Activated CD4-positive, alpha-beta T cell treated with anti-CD3 and anti-CD28 coated beads, Interleukin-2, Interleukin-6, amounts not matched to agents 100 ng/mL and 50 ng/mL, durations not matched to agents 16 hours and 8 hours (primary cell): ENCODE measurements at places on chromosomes 3 and 15.

DNA sequence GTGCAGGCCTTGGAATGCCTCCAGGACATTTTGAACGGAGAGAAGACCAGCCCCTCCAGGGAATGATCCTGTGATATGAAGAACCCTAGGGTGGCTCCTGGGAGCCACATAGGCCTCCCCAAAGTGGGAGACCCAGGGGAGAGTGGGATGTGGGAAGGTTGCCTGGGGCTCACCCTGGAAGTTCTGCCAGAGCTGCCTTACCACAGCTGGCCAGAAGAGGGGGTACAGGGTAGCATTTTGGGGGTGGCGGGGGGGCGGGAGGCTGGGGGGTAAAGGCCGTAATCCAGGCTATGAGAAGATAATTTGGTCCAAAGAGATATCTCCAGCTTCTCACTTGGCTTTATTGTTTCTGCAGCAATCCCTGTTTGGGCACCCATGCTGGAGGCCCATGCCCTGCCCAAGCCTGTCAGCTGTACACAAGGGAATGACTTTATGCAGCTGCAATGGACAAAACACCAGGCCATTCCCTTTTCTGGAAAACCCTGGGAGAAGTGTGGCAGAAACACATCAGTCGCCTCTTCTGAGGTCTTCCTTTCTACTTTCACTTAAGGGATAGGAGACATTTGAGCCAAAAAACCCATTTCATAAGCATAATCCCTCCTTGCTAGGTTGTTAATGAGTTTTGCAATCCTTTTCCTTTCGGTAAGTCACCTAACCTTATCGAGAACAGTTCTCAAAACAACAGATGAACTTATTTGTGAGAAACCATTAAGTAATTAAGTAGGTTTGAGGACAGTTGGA lies 11.0 kb upstream of the MUSTN1 start:
- DNase-seq = no peak

DNA sequence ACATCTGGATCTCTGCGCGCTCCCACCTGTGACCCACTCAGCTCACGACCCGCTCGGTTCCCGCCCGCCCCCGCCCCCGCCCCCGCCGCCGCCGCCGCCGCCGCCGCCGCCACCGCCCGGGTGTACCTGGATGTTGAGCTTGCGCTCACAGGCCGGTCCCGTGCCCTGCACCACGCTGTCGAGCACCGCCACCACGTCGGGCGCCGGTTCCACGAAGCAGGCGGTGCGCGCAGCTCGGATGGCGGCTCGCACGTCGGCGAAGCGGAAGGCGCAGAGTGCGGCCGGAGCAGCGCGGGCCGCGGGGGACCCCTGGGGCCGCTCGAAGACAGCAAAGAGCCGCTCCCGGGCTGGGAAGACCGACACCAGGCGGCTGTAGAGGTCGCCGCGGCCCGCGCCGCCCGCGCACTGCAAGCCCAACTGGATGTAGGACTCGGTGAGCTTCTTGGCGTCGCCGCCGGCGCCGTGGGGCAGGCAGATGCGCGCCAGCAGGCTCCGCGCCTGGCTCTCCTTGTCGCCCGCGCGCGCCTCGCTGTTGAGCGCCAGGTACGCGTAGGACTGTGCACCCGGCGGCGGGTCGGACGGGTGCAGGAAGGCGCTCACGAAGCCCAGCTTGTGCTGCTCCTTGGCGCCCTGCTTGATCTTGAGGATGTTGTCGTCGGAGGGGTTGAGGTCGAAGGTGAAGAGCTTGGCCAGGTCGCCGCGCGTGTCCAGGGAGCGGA lies 1.1 kb downstream of the PLXND1 start:
- DNase-seq = peak; percentile 25

- peak; percentile 41 for DNase-seq
Measured at GRCh38 chr3:71512000-71512399, 71.5 kb downstream of the FOXP1 start.

DNA sequence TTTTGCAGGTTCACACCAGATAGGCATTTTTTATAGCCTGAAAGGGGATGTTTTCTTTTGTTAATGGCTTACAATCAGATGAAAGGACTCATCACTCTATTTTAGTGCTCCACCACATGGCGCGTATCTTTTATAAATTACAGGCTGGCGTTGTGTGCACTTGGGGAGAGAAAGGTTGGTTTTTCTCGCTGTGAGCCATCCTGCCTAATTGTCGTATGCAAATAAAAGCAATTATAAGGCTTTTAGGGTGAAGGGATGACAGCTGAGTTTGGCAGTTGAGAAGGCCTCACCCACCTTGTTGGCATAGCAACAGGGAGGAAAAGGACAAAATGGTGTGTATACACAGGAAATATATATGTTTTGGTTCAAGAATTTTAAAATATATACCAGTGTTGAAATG lies 268.0 kb downstream of the NR2F2 start:
- DNase-seq = no peak

DNA sequence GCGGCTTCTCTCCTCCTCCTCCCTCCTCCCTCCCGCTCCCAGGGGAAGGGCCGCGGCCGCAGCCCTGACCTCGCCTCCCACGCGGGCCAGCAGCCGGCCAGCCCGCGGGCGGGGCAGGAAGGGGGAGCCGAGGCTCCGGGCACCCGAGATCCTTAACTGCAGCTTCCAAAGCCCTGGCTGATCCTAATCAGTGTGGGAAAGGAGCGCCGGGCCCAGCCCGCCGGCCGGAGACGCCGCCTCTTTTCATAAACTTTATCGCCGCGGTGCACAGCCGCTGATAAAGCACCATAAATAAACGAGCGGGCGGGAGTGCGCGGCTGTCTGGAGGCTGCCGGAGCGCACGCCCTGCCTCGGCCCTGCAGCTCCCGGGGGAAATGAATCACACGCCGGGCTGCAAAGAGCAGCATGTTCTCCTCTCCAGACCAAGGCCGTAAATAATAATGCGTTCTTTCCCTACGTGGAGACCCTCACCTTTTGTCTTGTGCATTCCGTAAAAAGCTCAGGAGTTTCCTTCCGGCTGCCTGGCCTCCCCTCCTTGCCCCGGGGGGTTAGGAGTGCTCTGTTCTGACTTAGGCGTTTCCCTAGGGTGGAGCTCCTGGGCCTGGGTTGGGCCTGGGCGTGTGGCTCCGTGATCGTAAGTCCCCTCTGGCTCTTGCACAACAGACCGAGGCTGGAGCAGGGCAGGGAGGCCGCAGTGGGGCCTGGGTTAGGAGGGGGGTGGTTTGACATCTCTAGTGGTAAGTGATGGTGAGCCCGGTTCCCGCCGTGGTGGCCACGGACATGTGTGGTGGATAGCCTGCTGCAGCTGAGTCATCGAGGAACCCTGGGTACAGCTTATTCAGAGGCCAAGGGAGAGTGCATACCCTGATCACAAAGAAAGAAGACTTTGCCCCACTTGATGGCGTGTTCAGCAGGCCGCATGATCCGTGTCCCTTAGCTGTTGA lies 132.6 kb upstream of the HES1 start:
- DNase-seq = peak; percentile 37

DNA sequence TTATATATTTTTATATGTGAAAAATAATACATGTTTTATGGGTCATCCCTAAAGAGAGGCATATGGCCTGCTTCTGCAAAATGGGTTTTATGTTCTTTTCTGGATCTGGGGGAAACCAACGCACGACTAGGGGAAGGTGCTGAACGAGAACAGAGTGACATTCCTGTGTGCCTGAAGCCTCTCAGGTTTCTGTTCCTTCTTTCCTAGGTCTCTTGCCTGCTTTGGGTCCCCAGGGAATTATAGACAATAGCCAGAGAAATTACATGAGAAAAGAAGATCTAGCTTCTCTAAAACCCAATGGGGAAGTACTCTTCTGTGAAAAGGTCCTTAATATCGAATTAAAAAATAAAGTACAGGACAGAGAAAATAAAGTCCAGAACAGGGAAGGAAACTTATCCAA lies 66.5 kb downstream of the IGSF11 start:
- no peak for DNase-seq

DNA sequence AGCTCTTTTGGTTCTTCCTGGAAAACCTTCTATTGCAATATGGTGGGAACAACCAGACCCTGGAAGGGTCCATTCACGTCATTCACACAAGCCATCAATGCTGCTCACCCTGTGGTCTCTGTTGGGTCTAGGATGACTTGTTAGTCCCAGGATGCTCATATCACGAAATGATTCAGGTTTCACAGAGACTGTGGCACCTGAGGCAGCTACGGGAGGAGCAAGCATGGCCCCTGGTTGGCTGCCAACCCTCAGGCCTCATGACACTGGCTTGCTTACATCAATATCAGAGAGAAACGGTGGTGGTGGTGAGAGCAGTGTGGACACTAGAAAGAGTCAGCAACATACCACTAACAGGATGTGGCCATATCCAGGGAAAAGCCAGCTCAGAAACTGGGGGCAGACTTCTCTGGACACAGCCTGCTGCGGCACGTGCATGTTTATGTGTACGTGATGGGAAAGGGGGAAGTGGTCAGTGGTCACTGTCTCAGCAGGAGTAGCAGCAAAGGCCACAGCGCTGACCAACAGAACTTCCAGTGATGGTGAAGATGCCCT lies 208.9 kb upstream of the ST8SIA2 start:
- no peak for DNase-seq

DNA sequence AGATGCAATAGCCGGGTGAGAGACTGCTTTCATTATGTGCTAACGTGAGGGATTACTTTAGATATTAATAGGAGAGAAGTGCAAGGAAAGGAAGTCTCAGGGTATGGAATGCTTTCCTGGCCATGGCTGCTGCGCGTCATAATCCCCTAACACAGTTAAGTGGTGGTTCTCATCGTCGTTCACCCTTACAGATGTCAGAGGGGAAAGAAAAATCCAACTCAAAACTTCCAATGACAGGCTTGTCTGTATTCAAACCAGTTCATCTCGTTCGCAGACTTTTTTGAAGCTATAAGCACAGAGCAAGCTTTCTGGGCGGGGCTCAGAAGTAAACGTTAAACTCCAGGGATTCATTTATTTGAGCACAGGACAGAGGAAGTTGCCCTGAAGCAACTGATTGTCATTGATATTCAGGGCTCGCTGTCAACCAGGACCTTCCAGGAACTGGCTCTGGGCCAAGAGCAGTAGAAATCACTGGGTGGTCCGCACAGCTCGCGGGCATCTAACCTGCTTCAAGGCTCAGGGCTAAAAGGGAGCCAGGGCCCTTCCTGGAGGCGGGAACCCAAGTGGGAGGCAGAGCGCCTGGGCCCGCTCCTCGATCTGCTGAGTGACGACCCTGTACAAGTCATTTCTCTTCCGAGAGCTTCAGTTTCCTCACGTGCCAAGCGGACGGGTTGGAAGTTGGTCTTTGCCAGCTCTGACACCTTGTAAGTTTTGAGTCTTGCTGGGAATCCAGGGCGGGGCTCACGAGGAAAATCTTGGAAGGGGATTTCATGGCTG lies 1.1 kb upstream of the LPP start:
- peak; percentile 20 for DNase-seq

GRCh38 chr3:125141596-125142419 lies 70.7 kb downstream of the SLC12A8 start:
- peak; percentile 84 for DNase-seq

GRCh38 chr3:179681492-179682263 lies 28.8 kb downstream of the USP13 start:
- DNase-seq = no peak

- no peak for DNase-seq
Measured at GRCh38 chr3:50243543-50243895, 7.5 kb downstream of the GNAI2 start.

- no peak for DNase-seq
Measured at GRCh38 chr3:46393011-46393410, 13.9 kb downstream of the CCR5AS start.

DNA sequence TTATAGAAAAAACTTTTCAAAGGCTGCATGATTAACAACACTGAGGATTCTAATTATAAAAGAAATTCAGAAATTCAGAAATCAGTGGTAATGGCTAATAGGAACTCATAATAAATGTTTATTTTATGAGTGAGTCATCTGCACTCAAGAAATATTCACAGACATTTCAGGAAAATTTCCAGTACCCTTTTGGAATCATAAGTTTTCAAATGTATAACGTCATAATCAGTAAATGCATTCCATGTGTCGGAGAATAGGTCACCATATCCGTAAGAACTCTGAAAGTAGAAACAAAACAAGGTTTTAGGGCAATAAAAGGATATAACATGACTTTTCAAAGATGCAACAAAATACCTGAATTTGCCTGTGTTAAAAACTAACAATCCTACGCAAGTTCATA lies 24.7 kb downstream of the EOGT start:
- DNase-seq = no peak

- no peak for DNase-seq
Measured at GRCh38 chr3:114718071-114718897, 424.5 kb downstream of the TIGIT start.

DNA sequence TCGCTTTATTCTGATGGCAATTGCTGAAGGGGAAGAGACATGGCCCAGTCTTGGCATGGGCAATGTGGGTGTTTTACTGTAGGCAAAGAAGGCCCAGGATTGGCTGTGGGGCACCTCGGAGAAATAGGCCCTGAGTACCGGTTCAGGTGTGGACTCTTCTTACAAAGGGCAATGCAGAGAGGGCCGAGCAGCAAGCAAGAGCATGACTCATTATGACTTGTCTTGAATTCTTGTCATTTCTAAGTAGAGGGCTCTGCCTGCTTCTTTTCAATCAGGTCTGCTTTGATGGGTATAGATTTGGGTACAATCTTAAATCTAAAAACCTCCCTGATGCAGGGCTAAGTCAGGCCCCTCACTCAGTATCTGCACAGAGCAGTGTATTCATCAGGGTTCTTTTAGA lies 14.8 kb upstream of the BUB1B start:
- DNase-seq = no peak

DNA sequence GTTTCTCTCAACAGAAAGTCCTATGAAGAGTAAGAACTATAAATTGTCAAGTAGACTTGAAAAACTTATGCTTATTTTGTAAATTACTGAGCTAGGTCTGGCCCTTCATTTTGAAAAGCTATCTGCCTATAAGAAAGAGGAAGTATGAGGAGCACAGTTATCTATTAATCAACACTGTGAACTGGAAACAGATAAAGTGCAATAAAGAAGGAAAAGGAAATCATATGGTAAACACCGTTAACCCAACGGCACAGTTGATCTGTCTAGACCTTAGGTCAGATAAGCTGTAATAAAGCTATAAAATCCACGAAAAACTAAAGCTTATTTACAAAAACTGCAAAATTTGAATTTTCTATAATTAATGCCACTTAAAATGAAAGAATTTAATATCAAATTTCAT lies 242.5 kb downstream of the ZBTB20 start:
- no peak for DNase-seq

- no peak for DNase-seq
Measured at GRCh38 chr15:74180881-74181602, 7.5 kb downstream of the ISLR start.

- peak; percentile 66 for DNase-seq
Measured at GRCh38 chr3:197305854-197306253, 7.4 kb upstream of the DLG1 start.

- DNase-seq = no peak
Measured at GRCh38 chr3:51057121-51057520, 328.0 kb upstream of the MANF start.

GRCh38 chr3:186080849-186081438 lies 27.9 kb downstream of the ETV5 start:
- DNase-seq = no peak

DNA sequence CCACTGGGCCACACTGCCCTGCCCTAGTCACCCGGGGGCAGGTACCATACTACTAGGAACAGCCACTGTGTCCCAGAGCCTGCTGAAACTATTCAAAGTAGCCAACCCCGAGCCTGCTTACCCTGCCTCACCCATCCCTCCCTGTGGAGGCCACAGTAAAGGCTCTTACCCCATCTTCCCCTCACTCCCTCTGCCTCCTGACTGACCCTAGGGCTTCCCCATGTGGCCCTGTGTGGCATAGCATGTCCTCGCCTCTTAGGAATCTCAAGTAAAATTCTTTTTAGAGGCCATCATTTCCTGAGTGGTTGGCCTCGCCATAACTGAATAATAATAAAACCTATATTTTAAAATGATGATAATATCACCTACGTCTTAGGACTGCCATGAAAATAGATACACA lies 112.2 kb upstream of the SLC6A11 start:
- no peak for DNase-seq
